ENCODE measurements at places on chromosomes 1 and 21.

GRCh38 chr21:36506482-36506881 is 26.6 kb upstream of the CLDN14 start:
- DNase-seq, result no peak

- no peak for DNase-seq
Measured at GRCh38 chr1:212928323-212929291, 21.7 kb upstream of the VASH2 start.

DNA sequence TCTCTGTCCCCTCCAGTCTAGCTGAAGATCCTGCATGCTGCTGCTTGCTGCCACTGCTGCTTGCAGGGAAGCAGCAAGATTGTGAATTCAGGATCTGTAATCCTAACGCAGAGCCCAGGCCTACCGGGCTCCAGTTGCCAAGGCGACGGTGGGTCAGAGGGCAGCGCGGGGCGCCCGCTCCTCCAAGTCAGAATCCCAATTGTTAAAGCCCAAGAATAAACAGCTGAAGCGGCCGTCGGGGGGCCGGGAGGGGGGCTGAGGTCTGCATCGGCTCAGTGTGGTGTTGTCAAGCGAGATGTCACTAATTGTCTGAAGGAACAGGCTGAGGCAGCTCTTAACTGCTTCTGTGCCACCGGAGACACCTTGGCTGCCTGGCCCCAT is 36.8 kb downstream of the AHDC1 start:
- DNase-seq, result peak; percentile 94

DNA sequence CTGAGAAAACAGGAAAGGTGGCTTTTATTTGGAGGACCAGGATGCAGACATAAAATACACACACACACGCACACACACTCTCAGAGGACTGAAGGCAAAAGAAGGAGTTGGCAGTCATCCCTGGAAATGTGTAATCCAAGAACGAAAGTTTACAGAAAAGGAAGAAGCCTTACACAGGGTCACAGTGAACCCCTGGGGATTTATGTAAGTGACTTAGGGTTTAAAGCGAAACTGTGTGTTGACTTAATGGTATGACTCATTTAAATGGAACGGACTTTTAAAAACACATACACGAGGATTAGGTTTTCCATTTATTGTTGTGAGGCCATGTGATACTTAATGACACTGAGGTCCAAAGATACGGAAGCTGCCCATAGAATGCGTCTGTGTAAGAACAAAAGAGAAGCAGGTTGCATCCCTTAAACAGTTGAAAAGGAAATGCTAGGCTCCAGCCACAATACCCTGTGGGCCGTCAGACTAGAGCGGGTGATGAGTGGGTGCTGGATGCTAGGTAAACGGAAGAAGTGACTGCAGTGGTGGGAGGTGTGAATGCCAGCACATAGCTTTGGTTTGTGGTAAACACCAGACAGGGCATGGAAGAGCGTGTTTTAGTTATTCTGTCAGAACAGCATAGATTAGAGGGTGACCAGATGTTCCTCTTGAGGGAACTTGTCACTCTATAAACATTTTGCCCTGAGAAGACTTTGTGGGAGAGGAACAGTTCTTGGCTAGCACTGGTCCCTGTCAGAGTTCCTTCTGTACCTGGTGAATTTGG is 21.6 kb upstream of the BCL10 start:
- DNase-seq, result peak; percentile 73

DNA sequence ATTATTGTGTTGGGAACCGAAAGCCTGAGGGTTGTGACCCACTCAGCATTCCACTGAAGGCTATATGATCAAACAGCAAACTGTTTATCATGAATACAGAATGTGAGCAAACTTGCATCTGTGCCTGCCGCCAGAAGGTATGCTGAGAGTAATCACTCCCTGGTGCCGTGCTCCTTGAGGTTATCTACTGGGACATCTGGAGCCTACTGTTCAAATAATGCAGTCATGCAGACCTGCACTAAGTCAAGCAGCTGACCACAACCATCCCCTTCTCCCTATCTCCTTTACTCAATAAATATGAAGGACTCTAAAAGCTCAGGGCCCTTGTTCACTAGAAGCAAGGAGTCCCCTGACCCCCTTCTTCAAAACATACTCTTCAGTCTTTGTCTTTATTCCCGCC is 13.5 kb downstream of the GSTM5 start:
- DNase-seq, result no peak

GRCh38 chr1:184752656-184753055 is 2.0 kb downstream of the EDEM3 start:
- DNase-seq, result no peak

DNA sequence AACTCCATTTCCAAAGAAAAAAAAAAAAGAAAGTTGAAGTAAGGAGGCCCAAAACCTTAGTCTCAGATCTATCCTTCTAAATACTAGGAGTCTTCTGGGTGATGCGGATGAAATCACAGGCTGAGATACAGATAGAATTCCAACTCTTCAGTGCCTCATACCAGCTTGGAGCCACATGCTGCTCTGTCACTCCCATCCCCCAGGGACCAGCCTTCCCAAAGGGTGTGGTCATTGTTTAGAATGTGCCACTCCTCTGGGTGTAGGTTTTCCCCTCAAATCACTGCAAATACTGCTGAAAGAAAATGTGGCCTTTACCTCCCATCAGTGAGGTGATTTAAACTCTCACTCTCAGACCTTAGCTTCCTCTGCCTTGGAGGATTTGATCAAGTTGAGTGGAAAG is 112.9 kb downstream of the CDC7 start:
- DNase-seq, result no peak
